Stimulated activated CD4-positive, alpha-beta T cell treated with anti-CD3 and anti-CD28 coated beads, Interleukin-1b, Interleukin-23, amount 100 ng/mL, for 4 hours (primary cell): ENCODE measurements at places on chromosomes 5 and 9.

DNA sequence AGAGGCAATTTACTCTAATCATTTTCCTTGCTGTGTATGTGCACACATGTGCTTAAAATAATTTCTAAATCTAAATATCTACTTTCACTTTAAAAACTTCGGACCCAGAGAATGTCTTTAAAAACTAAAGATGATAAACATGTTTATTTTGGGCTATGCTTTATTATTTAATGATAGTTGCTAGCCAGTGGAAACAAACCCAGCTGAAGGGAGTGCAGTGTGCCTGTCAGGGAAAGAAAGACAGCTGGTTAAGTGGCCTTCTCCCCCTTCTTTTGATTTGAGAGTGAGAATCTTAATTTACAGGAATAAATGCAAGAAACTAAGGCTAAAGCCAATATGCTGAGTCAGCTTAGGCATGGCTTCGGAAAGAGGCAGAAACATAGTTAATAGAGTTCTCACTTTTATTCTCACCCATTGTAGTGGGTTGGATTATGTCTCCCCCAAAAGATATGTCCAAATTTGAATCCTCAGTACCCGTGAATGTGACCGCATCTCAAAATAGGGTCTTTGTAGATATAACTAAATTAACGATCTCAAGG, 111.4 kb downstream of the DCP2 start:
- no peak for DNase-seq

DNA sequence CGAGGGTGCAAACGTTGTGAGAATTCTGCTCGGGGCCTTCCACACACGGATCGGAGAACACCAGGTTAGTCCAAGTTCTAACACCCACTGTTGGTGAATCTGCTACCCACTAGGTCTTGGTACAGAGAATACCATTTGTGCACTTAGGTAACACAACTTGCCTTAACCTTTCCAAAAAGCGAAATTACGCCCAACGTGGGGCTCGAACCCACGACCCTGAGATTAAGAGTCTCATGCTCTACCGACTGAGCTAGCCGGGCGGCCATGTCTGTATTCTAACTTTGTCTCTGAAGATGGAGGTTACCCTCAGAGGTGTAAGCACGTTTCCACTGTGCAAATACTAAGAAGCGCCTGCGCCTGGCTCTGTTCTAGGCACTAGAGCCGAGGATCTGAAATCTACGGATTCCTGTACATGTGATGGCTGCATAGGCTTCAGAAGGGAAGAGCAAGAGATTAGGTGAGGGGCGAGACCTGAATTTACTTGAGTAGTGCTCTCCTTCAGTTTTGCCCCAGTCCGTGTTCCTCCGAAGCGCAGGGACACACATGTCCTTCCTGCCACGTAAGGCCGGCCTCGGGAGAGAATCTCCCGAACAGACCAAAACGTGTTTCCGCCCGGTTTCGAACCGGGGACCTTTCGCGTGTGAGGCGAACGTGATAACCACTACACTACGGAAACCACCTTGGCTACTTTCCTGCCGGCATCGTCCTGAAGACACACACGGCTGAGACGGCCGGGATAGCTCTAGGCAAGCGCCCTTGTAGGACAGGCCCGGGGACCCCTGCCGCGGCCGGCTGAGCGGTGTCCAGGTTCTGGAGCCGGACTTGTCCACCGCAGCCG, 1.1 kb upstream of the TRIM41 start:
- DNase-seq: peak; percentile 100

- no peak for DNase-seq
Observed at GRCh38 chr9:106954974-106955850, 92.2 kb downstream of the ZNF462 start.

DNA sequence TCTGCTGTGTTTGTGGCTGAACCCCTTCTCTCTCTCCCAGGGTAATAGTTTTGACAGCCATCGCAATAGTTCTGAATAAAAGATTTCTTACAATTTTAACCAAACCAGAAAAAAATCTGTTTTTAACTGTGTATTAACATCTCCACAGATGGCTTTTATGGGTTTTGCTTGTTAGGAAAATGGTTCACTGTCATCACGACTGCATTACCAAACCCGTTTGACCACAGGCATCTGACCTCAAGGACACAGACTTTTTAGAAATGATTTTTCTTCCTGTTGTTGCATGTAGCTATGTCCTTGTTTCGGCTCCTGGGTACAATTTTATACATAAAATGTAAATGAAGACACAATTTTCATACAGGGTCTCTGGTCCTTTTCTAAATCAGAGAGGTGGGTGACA, 316.1 kb downstream of the IRX1 start:
- DNase-seq: no peak

- no peak for DNase-seq
Observed at GRCh38 chr9:115195912-115196311, 78.0 kb upstream of the TNC start.

DNA sequence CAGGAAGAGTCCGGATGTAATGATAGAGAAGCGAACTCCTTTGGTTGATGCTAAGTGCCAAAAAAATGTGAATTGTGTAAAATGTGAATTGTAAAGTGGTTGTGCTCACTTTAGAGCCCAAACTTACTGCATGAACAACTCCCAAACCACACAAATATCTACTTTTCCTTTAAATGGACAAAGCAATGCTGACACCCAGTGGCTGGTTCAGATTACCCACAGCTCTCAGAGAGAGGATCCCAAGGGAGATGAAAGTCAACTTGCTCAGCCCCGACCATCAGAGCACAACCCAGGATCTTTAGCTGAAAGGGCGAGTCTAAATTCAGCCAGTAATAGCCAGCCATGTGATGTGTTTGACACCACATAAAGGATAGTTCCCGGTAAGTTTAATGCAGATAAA, 133.7 kb downstream of the NMUR2 start:
- DNase-seq: no peak

DNA sequence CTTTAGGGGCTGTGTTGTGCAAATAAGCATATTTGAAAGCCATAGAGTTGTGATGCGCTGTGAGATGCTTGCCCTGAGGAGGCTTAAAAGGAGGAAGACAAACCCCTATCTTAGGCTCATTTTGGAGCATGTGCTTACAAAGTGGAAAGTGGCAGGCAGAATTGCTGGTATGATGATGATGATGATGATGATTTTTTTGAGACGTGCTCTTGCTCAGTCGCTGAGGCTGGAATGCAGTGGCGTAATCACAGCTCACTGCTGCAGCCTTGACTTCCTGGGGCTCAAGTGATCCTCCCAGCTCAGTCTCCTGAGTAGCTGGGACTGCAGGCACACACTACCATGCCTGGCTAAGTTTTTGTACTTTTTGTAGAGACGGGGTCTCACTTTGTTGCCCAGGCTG, 1.7 kb downstream of the CNOT8 start:
- DNase-seq: no peak

GRCh38 chr5:175715627-175716522, 58.0 kb downstream of the HRH2 start:
- no peak for DNase-seq

DNA sequence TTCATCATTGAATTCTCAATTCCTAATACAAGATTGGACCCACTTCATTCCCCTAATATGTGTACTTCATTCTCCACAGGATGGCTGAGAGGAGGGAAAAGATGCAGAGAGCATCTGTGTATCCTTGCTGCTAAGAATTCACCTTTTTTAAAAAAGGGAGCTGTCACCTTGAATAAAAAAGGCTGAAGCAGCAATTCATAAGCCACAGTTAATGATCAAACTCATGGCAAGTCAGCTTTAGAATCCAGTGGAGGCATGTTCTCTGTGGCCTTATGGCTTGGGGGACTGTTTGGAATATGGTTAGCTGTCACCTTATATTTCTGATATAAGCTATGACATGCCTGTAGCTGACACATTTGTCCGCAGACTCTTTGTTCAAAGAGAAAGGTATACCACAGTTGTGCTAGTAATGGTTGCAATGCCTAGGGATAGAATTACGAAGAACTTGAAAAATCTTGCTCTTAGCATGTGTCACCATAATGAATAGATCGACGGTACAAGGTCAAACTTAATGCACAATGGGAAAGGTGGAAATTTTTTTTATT, 256.8 kb upstream of the TNC start:
- no peak for DNase-seq

DNA sequence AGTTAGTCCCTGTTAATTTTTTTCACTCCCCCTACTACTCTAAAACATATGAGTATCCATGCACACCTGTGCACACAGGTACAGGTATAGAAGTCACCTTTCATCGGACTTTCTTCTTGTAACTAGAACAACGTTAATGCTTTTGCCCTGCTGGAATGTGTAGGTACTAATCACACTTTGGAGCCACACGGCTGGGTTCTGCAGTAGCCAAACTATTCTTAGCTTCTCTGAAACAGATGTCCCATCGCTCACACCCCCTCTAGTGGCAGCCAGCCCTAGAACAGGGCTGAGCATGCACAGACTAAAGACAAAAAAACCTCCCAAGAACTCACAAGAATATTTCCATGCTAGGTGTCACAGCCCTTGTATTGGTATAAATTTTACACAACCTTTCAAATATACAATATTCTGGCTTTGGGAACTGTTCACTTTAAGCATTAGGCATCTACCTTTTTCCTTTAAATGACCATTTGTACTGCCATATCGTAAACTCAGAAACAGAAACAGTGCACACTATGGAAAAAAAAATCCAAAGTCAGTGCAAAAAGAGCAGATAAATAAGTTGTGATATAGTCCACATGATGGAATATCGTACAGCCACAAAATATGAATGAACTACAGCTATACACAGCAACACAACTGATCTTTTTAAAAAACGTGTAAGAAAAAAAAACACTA, 64.0 kb downstream of the RETREG1 start:
- DNase-seq: peak; percentile 46

DNA sequence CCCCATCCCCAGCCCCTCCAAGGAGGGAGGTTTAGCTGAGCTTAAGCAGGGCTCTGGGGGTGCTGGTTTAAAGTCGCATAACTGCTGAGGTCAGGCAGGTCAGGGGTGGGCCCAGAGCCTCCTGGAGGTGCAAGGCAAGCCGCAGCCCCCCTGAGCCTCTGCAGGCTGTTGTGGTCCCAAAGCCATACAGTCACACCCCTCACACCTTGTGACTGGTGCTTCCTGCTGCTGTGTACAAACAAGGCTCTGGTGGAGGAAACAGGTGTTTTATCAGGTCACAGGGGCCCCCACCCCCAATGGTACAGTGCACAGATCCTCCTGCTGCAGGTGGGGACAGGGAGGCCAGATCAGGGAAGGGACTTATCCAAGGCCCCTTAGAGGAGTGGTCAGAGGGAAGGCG, 8.0 kb downstream of the TCF7 start:
- no peak for DNase-seq

- DNase-seq: no peak
Observed at GRCh38 chr5:135448071-135448739, 1.1 kb upstream of the DCANP1 start.

GRCh38 chr9:123927625-123928532, 2.0 kb downstream of the DENND1A start:
- DNase-seq: no peak

DNA sequence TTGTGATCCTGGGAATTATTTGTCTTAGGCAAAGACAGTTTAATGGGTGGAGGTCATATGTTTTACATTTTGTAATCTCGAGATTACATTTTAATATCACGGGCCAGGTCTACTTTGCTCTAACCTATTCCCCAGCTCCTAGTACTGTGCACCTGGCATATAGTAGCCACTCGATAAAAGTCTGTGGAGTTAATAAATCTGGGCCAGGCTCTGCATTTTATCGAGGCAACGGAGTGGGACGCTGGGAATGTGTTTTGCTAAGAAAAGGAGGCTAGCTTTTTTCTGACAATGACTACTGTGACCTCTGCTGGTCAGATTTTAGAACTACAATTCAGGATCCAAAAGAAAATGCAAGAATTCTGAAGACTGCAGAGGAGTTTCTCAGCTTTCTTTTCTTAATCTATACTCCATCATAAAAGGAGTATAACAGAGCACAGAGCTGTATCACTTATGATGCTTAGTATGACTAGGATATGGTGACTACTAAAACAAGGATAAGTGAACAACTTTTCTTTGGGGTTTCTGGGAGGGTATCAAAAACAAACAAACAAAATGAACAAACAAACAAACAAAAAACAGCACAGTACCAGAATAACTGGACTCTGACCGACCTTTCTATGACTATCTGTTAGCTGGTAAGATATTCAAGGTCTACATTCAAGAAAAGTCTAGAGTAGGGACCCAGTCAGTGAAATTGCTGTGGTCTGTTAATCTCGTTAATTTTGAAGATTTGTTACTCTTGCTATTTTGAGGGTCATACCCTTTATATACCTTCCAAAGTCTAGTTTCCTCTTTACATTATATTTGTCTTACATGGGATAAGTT, 46.1 kb upstream of the CER1 start:
- DNase-seq: no peak

DNA sequence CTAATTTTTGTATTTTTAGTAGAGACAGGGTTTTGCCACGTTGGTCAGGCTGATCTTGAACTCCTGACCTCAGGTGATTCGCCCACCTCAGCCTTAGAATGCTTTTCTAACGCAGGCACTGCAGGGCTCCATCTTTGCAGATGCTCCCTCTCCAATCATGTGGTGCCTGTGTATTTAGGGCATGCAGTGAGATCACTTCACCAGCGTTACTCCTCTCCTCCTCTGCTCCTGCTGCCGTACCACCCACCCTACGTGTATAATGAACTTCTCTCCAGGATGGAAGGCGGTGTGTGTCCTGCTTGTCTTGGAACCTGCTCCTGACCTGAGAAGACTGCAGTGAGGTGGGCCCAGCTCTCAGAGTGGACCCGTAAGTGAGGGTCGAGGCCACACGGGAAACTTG, 13.6 kb upstream of the CFAP157 start:
- DNase-seq: no peak

GRCh38 chr9:136273244-136273865, 27.7 kb upstream of the QSOX2 start:
- DNase-seq: no peak
